ENCODE measurements at places on chromosomes 1 and 21.

- peak; percentile 16 for DNase-seq
These were observed at the start of gene CELSR2 for GRCh38 chr1:109248797-109249629. Gene CELSR2, plus strand, starts transcription at chr1:109249539. Its CDS starts 541 bp downstream, at chr1:109250080.

- DNase-seq: no peak
These were observed 78.2 kb upstream of the IFFO2 start for GRCh38 chr1:19034721-19035120.

DNA sequence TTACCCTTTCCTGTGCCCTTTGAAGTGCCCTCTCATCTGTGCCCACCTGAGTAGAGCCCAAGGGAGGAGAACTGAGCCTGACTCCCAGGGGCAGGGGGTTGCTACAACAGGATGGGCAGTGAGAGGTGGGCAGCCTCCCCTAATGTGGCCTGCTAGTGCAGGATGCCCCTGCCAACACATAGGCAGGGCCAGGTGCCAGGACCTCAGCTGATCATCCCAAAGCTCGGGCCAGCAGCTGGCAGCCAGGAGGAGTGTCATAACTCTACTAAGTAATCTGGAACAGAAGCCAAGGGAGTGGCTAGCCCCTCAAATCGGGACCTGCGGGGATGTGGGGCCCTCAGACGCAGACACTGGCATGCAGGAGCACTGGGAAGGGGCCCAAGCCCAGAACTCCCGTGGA is 208.8 kb upstream of the RAB4A start:
- DNase-seq: no peak

DNA sequence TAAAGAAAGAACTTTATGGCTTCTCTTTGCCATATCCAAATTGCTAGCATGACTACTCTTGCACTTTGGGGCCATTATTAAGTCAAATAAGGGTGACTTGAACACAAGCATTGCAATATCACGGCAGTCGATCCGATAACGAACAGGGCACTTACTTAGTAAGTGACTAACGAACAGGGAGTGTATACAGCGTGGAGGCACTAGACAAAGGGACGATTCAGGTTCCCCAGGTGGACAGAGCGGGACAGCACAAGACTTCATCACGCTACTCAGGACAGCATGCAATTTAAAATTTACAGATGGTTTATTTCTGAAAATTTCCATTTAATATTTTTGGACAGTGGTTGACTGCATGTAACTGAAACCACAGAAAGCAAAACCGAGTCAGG is 5.4 kb upstream of the PITHD1 start:
- no peak for DNase-seq

DNA sequence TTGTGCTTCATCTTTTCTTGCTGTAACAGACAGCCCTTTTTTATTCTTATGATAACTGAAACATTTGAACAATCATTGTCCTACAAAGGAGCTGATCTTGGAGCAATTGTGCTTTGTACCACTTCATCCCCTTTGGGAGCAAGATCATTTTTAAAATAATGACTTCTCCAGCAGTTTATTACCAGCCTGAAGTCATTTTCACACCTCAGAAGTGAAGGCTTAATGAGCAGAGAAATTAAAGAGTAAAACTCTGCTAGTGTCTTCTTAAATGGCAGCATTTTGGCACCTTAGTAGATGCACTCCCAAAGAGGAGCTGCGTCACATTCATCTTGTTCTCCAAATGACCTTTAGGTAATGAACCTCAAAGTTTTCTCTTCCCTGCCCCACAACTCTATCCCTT is 439.6 kb upstream of the CAMK1G start:
- no peak for DNase-seq

GRCh38 chr21:35796844-35797243 is 263.5 kb downstream of the SETD4 start:
- no peak for DNase-seq

- DNase-seq: no peak
These were observed 37.7 kb upstream of the BCL10 start for GRCh38 chr1:85313888-85314696.

DNA sequence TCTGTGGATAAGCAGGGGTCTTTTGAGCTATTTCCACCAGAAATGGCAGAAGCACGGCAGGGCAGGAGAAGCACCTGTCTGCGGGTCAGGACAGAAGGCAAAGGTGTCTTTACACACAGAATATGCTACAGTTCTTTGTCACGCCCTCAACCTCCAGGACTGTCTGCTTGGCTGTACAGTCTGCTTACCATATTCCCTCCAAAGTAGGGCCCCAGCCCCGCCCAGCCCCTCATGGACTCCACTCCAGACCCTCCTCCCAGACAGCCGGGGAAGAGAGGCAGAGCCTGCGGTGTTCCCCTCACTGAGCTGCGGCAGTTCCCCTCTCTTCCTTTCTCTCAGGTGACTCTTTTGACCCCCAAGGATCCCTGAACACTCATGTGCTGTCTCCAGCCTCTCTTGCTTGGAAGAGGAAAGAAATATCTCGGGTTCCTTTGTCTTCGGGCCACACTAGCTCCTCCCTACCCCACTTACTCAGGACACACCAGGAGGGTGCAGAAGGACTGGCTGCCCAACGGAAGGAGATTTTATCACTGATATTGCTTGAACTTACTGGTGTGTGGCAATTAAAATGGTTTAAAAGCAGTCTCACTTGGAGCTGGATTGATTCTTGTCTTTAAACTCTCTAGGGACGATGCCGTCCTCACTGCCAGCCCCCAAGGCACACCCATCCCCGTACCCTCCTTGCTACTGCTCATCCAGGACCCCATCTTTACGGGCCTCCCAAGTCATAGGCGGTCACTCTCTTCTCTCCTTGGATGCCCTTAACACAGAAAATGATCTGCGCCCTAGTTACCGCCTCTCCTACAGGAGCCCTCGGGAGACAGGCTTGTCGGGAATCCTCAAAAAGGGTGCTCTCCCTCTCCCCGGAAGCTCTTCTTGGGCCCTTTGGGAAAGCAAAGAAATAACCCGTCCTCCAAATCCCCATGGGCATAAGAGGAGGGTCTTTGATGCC is 169.7 kb downstream of the TOMM20 start:
- no peak for DNase-seq

All from stimulated activated CD8-positive, alpha-beta memory T cell treated with anti-CD3 and anti-CD28 coated beads, Interleukin-4, amount 100 ng/mL, for 1 hour (primary cell).